NCI-H1048 (cell line): ENCODE measurements at places on chromosomes 16 and 17.

GRCh38 chr17:7846765-7847661, 7.9 kb upstream of the TMEM88 start:
- DNase-seq = no peak

GRCh38 chr17:35548208-35548810, 10.8 kb upstream of the SLFN12L start:
- DNase-seq = no peak

GRCh38 chr17:50682938-50683337, 24.8 kb downstream of the ANKRD40 start:
- DNase-seq = no peak

- DNase-seq = no peak
Measured at GRCh38 chr17:79325709-79326430, 251.2 kb downstream of the ENGASE start.

- DNase-seq = no peak
Measured at GRCh38 chr17:78412403-78412802, 34.0 kb downstream of the PGS1 start.

GRCh38 chr17:42563950-42564349, 2.0 kb downstream of the COASY start:
- DNase-seq = no peak

- no peak for DNase-seq
Measured at GRCh38 chr16:75110637-75111513, 5.7 kb downstream of the LDHD start.

DNA sequence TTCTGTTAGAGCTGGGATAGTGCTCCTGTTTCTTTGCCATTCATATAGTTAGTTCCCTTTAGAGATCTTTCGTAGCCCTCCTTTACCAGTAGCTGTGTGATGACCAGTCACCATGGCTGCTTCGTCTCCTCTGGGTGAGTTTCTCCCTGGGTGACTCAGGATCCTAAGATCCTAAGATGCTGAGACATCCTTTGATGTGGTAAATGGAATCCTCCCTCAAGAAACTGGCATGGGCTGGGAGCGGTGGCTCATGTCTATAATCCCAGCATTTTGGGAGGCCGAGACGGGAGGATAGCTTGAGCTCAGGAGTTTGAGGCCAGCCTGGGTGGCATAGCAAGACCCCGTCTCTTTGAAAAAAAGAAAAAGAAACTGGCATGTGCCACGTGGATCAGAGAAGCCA, 5.9 kb downstream of the PHAF1 start:
- DNase-seq = no peak

- DNase-seq = no peak
Measured at GRCh38 chr17:6994118-6994598, 1.7 kb upstream of the ALOX12 start.

DNA sequence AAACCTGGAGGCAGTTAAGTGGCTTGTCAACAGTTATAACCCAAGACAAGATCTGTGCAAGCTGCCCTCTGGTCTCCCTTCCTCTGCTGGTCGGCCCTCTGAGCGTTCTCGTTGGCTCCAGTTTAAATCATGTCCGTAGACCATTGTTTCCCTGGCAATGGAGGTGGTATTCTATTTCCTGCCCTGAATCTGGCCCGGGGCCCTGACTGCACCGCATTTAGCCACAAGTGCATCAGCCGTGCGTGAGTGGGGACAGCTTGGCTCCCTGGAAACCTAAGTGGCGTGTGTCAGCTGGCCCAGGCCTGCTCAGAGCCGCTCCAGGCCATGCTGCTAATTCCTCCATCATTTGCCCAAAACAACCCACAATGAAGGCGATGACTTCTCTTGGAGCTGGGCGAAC, 15.0 kb upstream of the MYLK3 start:
- DNase-seq = no peak

DNA sequence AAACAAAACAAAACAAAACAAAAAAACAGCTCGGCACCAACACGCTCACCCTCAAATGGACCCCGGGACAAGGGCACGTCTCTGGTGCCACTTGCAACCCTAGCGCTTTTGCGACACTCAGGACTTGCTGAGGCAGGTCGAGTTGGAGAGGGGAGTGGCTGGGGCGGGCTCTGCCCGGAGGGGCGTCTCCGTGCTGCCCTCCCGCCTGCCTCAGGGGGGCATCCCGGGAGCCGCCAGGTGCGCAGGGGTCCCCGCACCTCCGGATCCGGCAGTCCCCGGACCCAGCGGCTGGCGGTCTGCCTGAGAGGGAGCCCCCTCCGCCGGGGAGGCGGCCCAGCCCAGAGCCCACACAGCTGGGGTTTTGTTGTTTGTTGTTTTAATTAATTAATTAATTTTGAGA, at the start of gene SLC52A1:
Gene SLC52A1 (minus strand): TSS at position 112 of the 400 bp plus-strand sequence. CDS start 820 bp downstream, outside the sequence.
- no peak for DNase-seq

- DNase-seq = no peak
Measured at GRCh38 chr16:72044296-72044695, 10.0 kb upstream of the HP start.

DNA sequence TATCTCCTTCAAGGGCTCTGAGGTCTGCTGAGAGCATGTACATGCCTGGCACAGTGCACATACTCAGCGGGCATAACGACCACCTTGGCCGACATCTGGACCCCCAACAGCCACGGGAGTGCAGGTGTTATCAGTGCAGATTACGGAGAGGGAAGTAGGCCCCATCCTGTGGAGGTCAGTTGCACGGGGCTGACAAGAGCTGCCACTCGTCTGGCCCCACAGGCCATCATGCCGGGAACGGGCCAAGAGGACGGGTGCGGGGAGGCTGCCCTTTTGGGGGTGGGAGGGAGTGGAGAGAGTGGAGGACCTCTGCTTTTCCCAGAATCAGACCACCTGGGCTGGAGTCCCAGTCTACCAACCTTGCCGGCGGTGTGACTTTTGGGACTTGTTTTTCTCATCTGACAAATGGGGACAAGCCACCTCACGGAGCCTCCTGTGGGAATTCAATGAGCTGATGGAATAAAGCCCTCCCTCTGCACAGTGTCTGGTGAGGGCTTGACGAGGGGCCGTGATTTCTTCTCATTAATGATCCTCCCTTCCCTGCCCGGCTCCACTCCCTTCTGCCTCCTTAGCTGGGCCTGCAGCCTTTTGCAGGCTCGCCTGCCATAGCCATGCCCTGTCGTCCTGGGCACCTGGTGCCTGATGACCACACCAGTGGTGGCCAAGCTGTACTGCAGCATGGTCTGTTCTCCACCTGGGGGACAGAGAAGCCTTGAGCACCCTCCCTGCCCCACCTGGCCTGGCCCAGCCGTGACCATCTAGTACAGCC, 4.6 kb downstream of the PRSS33 start:
- no peak for DNase-seq

DNA sequence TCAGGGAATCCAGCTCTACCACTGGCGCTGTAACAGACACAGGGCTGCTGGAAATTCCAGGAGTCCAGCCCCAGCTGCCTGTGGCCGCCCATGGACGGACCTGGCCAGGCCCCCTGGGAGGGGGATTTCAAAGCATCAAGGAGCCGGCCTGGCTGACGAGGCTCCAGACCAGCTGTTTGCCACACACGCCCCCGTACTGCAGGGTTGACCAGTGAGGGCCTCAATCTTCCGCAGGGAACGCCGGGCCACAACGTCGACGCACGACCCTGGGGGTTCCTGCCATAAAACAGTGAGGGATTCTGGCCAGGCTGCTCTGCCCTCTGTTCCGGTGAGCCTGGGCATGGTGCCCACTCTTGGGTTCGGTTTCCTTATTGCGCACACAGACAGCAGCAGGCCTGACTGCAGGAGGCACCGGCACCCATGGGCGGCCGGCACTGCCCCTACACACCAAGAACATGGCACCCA, 3.7 kb downstream of the LMF1 start:
- no peak for DNase-seq

DNA sequence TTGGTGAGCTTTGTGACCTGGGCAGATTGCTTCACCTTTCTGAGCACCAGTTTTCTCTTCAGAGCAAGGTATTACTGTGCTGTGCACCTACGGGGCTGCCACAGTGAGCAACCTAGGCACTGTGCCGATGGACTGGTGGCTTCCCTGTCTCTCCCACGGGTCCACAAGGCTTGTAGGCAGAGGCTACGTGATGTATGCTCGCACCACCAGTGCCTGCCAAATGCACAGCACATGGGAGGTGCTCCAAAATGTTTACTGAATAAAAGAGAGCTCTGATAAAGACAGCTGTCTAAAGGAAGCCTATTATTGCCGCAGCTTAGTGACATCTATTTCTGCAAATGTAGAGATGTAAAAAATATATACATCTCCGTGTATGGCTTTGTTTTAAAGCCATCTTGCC, 139.2 kb downstream of the CDK5R1 start:
- no peak for DNase-seq

DNA sequence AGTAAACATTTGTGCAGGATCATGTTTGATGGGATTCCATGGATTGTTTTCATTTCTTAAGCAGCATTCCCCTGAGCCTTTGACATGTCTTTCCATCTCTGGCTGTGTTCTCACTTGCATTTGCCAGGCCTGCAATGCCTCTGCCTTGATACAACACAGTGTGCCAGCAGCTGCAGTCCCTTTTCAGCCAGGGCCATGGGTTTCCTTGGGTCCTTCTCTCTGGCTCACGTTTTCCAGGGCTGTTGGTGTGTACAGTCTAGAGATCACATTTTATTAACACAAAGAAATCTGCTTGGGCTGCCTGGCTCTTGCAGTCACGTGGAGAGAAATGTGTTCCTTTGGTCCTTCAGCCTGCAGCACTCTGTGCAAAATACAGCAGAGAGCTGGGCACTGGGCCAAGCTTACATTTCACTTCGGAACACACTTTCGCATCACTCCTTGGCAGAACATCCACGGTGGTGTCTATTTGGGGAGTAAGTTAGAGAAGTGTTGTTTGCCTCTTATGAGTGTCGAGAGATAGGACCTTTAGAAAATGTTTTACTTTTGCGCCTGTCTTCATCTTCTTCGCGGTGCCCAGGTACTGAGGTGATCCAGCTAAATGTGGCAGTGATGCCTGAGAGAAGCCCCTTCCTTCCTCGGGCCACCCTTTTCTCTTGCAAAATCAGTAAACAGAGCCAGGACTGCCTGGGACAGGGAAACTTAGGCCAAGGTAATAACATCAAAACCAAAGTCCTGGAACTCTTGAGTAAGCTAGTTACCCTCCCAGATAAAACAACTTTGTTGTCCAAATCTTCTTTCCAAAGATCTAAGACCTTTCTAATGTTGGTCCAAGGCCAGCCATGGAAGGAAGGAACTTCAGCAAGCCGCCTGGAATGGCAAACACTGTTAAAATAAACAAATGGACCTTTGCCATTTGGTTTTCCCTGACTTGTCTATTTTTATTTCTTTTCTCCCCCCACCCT, 20.9 kb downstream of the HLF start:
- DNase-seq = no peak

DNA sequence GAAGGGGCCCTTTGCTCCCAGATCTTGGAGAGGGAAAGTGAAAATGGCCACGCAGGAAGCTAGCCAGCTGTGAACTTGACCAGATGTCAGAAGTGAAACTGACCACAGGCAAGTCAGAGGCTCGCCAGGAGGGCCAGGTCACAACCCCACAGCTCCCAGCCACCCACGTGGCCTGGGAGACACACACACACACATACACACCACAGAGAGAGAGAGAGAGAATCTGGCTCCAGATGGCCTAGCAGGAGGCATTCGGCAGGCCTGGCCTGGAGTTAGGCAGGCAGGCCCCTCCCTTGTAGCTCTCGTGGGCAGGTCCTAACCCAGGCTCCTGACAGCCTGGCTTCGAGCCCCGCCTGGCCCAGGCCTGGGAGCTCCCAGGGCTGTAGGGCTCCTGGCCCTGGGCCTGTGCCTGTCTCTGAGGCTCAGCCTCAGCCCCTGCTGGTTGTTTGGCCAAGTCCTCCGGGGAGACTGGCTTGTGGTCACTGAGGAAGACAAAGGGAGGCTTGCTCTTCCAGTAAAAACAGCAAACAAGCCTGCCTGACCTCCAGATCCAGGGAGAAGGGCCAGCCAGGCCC, 20.2 kb downstream of the NGFR start:
- DNase-seq = no peak

- DNase-seq = no peak
Measured at GRCh38 chr16:3012828-3013420, at the start of gene CLDN9. Gene CLDN9, plus strand, starts transcription at chr16:3012923. Its CDS starts 440 bp downstream, at chr16:3013363.

DNA sequence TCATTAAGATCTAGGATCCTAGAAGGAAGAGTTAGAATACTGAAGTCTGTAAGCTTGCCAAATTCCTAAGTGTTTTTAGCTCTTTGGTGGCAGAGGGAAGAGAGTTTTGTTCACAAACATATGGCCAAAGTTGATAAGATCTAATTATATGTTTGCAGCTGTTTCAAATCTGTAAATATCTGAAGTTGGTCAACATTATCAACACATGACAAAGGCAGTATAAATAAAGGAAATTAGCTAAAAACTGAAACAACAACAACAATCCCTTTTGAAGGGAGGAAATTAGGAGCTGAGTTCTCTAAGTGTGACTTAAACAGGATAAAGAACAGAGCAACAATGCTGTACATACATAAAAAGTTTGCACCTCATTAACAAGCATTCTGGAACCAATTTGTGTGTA, 208.7 kb downstream of the KCNJ2 start:
- no peak for DNase-seq

GRCh38 chr16:51271156-51271701, 120.2 kb upstream of the SALL1 start:
- no peak for DNase-seq

DNA sequence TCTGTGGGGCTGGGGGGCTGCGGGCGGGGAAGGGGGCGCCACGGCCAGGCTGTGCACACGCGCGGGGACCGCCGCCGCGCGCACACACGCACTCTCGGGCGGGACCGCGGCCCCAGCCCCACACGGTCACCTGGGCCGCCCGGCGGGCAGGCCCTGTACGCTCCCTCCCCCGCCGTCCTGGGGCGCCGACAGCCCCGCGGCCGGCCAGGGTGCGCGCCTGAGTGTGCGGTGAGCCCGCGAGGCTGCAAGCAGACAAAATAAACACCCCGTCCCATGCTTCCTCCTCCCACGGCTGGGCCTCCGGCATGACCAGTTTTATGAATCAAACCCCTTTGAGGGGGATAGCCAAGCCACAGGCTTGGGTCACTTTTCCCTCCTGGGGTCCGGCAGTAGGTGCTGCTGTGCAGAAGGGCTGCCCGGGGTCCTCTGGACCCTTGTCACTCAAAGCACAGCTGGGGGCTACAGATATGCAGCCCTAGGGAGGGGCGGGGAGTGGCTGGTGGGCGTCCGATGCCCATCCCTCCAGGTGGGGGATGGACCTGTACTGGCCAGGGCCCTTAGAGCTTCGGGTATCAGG, 441 bp downstream of the VASN start:
- DNase-seq = no peak

- DNase-seq = no peak
Measured at GRCh38 chr17:64406321-64407200, 15.9 kb upstream of the PECAM1 start.

DNA sequence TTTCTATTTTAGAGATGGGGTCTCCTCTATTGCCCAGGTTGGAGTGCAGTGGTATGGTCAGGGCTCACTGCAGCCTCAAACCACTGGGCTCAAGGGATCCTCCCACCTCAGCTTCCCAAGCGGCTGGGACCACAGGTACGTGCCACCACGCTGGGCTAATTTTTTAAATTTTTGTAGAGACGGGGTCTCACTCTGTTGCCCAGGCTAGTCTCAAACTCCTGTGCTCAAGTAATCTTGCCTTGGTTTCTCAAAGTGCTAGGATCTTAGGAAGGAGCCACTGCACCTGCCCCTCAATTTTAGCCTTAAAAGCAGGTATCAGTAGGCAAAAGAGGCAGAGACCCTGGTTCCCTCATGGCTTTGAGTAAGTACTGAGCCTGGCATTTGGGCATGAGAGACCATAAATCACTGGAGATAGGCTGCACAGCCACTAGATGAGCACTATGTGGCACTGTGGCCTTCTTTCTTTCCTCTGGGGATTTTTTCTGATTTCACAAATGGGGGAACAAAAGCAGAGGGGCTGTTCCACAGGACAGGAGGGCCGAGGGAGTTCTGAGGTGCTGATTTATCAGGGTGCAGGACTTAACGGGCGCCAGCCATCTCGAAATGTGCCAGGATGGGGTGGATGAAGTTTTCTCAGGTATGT, 82.2 kb downstream of the PLXDC1 start:
- no peak for DNase-seq
